ENCODE measurements at places on chromosomes 7 and 10. TPM values are rescaled to one million over a fixed set of nuclear protein-coding genes. Genes with fewer than 3 reads are reported as not detected.
A peak's percentile ranks its signal among the peaks of the same experiment; 100 is the strongest.

Gene TACC2
- 23.8 TPM for total RNA-seq

Gene SCRN1
- total RNA-seq = 114 TPM

Gene ZNF503
- 27.3 TPM for total RNA-seq

Gene MMP21
- total RNA-seq = not detected

Gene ITGA8
- total RNA-seq = 0.90 TPM

Gene TMEM213
- total RNA-seq = 0.71 TPM

Gene PALD1
- 1.9 TPM for total RNA-seq

Gene CDC14C
- total RNA-seq = 0.33 TPM

DNA sequence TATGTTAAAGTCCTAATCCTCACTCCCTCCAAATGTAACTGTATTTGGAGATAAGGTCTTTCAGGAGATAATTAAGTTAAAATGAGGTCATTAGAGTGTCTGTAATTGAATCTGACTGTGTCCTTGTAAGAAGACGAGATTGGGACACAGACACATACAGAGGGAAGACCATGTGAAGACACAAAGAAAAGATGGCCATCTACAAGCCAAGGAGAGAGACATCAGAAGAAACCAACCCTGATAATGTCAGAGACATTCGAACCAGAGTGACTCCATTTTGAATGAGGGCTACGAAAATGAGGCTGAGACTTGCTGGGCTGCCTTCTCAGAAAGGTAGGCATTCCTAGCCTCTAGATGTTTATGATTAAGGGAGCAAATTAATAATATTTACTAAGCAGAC lies 542 bp upstream of the SAMD9L start:
- ATAC-seq = no peak

DNA sequence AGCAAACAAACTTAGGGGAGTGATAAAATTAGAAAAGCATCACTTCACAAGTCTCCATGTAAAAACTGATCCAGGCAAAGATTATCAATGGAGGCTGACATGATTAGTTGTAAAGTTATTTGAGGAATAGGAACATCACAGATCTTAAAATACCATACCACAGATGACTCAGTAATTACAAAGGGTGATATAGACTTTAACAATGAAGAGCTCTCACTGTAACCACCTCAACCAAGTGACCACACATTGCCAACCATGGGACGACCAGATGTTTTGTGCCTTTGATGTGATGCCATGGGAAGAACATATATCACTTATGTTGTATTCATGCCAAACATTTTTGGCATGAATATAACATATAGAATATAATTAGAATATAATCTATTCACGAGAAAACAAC lies 11.7 kb downstream of the AASS start:
- no peak for ATAC-seq

GRCh38 chr7:149180722-149181449 lies 14.5 kb upstream of the ZNF282 start:
- ATAC-seq = no peak

- no peak for ATAC-seq
These were observed 67.1 kb downstream of the WAC start for GRCh38 chr10:28600056-28600455.

- no peak for ATAC-seq
These were observed 24.0 kb upstream of the HELLS start for GRCh38 chr10:94521276-94522250.

DNA sequence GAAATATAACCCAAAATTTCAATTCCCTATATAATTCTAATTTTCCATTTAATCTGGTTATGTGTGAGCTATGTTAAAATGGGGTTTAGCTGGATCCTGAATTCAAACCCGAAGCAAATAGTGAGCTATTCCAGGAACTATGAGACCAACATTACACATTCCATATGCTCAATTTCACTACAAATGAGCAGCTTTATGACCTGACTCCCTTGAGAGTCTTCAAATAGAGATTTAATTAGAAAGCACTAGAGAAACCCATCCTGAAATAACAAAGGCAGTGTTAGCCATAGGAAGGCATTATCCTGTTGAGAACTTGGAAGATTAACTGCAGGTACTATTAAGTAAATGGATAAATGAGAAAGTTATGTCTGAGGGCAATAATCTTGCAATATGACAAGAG lies 890.0 kb downstream of the GRM8 start:
- ATAC-seq = no peak

DNA sequence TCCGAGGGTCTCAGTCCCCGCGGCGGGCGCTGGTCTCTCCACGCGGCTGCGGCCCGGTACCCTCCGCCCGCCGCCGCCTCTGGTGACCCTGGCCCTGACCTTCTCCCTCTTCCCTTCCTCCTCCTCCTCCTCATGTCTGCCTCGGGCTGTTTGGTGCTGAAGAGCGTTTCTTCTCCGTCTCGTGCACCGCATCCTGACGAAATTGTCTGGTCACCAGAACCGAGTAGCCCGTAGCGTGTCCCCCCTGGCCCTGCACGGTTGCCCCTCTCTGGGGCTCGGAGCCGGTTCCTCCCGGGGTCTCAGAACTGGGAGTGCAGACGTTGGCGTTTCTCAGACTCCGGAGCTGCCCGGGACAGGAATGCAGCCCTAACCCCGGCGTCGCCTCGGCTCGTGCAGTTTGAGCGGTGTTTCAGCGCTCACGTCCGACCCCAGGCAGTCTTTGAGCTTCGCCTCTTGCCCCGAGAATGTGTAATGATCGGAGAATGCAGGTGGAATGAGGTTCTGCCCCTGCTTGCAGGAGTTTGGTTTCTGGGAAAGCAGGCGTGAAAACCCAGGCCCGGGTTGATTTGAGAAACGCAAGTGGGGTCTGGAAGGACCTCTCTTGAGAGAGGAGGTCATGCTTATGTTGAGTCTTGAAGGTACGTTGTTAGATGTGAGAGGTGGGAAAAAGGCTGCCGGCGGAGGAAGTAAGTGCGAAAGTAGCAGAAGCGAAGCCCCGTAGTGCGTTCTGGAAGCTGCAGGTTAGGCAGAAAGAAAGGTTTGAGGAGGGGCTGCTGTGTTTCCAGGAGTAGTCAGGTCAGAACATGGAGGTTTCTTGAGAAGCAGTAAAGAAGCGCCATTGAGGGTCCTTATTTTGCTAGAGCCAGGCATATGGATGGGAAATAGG lies 743 bp downstream of the RBM17 start:
- peak; percentile 31 for ATAC-seq

GRCh38 chr10:31103112-31103511 lies 71.4 kb upstream of the ZNF438 start:
- ATAC-seq = peak; percentile 47

GRCh38 chr7:6705959-6706665 lies 635 bp downstream of the ZNF12 start:
- ATAC-seq = peak; percentile 51

- no peak for ATAC-seq
These were observed 537.6 kb downstream of the TCERG1L start for GRCh38 chr10:130773941-130774340.

GRCh38 chr10:79323602-79324001 lies 23.7 kb upstream of the PPIF start:
- no peak for ATAC-seq

GRCh38 chr7:128266883-128267594 lies 26.0 kb downstream of the LEP start:
- peak; percentile 89 for ATAC-seq

GRCh38 chr10:103969857-103970627 lies 3.1 kb downstream of the SLK start:
- ATAC-seq = no peak

- no peak for ATAC-seq
These were observed 405.7 kb downstream of the ARL4A start for GRCh38 chr7:13093160-13093559.

DNA sequence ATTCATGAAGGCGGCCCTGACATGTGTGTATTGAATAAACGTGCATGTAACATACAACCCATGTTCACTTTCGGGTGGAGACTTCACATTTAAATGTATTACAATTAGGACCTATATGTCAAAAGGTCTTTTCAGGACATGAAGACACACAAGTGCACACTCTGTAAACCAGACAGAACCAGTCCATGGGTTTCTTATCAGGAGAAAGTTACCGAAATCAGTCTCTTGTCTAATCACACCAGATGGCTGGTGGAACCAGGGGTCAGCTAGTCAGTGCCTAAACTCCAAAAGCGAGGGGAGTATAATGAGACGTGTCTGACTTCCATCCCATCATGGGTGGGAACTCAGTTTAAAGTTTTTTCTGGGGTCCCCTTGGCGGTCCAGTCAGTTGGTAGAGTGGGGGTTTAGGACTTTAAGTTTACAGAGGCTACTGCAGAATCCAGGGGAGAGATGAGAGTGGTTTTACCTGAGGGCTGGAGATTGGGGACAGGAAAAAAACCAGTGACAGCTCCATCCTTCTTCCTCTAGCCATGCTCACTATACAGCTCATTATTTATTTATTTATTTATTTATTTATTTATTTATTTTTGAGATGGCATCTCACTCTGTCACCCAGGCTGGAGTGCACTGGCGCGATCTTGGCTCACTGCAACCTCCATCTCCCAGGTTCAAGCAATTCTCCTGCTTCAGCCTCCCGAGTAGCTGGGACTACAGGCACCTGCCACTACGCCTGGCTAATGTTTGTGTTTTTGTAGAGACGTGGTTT lies 251.3 kb upstream of the LYZL1 start:
- no peak for ATAC-seq

- no peak for ATAC-seq
These were observed 11.7 kb upstream of the CALML3 start for GRCh38 chr10:5512881-5513612.

GRCh38 chr10:121696854-121697253 lies 98.6 kb upstream of the FGFR2 start:
- no peak for ATAC-seq

- no peak for ATAC-seq
These were observed 199.5 kb downstream of the BICC1 start for GRCh38 chr10:58712141-58712540.

GRCh38 chr10:31586723-31587638 lies 268.0 kb downstream of the ZEB1 start:
- ATAC-seq = no peak

- ATAC-seq = no peak
These were observed 195.1 kb upstream of the WDR11 start for GRCh38 chr10:120656107-120656506.

DNA sequence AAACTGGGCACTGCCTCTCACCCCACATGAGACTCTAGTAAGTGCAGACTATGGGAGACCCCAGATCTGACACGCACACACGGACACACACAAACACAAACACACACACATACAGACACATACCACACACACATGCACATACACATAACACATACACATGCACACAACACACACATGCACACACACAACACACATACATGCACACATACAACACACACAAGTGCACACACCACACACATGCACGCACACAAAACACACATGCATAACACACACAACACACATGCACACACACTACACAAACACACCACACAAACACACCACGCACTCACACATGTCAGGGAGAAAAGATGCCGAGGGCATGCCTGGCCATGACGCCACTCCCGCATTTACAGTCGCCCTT lies 205.5 kb downstream of the TYW1B start:
- no peak for ATAC-seq

- no peak for ATAC-seq
These were observed 201.9 kb downstream of the ADARB2 start for GRCh38 chr10:1535301-1535965.

GRCh38 chr7:131057794-131058070 lies 269.9 kb upstream of the MKLN1 start:
- no peak for ATAC-seq

GRCh38 chr10:22839639-22840038 lies 88.2 kb upstream of the ARMC3 start:
- ATAC-seq = no peak

GRCh38 chr7:129227646-129228578 lies 3.1 kb downstream of the AHCYL2 start:
- ATAC-seq = no peak

GRCh38 chr10:124601431-124602120 lies 140.0 kb downstream of the LHPP start:
- ATAC-seq = no peak

DNA sequence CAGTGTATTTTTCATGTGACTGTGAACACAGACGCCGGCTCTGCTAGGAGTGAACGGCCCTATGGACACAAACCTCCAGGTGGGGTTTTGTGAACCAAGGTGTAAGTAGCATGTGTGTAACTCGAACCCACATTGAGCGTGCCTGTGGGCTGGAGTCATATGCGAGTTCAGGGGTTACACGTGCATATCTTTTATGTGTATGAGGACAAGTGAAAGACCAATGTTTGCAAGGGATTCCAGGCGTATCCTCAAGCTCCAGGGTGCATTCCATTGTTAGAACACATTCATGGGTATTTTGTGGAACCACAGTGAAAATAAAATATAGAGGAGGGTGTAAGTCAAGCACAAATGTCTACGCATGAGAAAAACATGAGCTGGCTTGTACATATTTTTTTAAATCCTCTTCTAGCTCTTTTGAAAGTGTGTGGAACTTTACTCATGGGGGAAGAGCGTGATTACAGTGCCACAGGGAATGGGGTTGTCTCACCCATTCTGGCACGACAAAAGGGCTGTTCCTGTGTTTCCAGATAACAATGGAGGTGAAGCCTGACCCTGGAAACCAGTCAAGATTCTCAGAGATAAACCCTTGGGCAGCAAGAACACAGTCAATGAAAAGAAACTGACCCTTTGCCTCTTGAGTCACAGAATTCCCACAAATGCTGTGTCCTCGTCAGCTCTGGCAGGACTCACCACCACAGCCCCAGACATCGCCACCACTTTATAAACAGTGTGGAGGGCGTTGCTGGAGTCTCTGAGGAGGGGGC lies 37.0 kb upstream of the GOT1 start:
- ATAC-seq = no peak

- ATAC-seq = no peak
These were observed 58.9 kb upstream of the NUPR2 start for GRCh38 chr7:56174875-56175760.
